ENCODE measurements at places on chromosomes 6 and 20. TPM values are rescaled to one million over a fixed set of nuclear protein-coding genes. Genes with fewer than 3 reads are reported as not detected.

The CRISP2 gene
- total RNA-seq, result not detected

The TINAG gene
- total RNA-seq, result not detected

GRCh38 chr6:138258991-138259390 is 40.7 kb upstream of the PBOV1 start:
- H3K27me3 ChIP-seq, result no peaks in the 10 kb centered on the region
- no peak for DNase-seq
- no peaks in the 10 kb centered on the region for H3K36me3 ChIP-seq
- no peaks in the 10 kb centered on the region for H3K4me1 ChIP-seq
- H3K27ac ChIP-seq, result no peak overlapping the region

The NKX2-2 gene
- not detected for total RNA-seq

The SLC44A4 gene
- total RNA-seq, result 1.5 TPM

DNA sequence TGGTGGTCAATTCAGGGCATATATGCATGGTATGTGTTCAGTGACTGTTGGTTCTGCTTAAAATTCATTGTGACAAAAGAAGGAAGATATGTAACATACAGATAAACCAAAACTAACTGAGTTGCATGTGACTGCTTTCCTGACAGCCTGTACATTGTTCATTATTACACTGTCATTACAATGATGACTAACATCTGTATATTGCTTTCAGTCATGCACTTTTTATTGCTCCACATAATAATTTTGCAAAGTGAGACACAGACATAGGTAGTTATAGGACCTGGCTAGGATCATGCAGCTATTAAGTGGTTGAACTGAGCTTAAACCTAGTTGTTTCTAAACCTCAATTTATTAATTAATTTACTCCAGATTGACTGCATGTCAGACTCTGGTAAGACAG is 703.2 kb downstream of the HDGFL1 start:
- no peak for DNase-seq
- H3K27ac ChIP-seq, result no peak overlapping the region
- H3K36me3 ChIP-seq, result no peaks in the 10 kb centered on the region

DNA sequence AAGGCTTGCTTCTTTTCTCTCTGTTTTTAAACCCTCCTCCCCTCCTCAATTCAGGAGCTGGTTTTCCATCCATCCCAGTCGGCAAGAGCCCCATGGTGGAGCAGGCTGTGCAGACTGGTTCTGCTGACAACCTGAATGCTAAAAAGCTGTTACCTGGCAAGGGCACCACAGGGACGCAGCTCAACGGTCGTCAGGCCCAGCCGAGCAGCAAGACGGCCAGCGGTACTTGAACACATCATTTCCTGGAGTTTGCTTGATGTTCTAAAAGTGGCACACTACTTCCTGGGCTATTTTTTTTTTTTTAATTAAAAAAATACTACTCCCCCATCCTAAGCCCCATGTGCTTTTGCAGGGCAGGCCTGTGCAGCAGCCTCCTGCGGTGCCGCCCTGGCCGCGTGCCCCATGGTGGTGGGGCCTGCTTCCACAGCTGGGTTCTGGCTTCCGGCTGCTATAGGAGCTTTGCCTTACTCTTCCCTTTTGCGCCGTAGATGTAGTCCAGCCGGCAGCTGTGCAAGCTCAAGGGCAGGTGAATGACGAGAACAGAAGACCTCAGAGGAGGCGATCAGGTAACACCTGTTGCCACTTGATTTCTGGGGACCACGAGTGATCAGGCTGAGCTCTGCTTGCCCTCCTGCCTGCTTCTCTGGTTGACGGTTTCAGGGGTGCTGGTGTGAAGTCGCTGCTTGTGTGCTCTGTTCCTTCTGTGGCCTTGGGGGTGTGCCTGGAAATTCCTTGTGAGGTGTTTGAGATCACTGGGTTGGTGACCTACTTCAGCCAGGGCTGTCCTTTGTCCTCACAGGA is 7.7 kb downstream of the LSM14B start:
- H3K27me3 ChIP-seq, result no peaks in the 10 kb centered on the region
- H3K36me3 ChIP-seq, result peaks cover 25% of the 10 kb centered on the region
- no peak for DNase-seq

DNA sequence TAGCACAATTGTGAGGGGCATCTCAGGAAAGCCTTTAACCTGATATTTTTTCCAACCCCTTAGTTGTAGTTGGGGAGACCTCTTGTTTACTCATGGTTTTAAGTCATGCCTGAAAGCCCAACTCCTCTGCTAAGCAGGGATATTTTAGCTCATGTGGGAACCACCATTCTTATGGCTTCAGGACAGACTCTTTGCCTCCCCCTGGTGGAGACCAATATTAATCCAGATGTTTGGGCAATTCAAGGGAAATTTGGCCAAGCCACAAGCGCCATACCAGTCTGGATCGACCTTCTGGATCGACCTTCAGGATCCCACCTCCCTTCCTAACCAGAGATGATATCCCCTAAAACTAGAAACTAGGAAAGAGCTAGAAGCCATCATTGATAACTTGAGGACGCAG is 211.2 kb downstream of the C6orf118 start:
- H3K4me1 ChIP-seq, result no peaks in the 10 kb centered on the region
- H3K4me3 ChIP-seq, result no peak overlapping the region
- H3K36me3 ChIP-seq, result no peaks in the 10 kb centered on the region
- DNase-seq, result no peak
- no peaks in the 10 kb centered on the region for H3K27me3 ChIP-seq
- H3K27ac ChIP-seq, result no peak overlapping the region

GRCh38 chr6:138588805-138589434 is 89.6 kb upstream of the NHSL1 start:
- H3K36me3 ChIP-seq, result no peaks in the 10 kb centered on the region
- H3K4me3 ChIP-seq, result no peak overlapping the region
- DNase-seq, result no peak
- no peak overlapping the region for H3K27ac ChIP-seq
- no peaks in the 10 kb centered on the region for H3K27me3 ChIP-seq
- H3K4me1 ChIP-seq, result no peaks in the 10 kb centered on the region

GRCh38 chr6:21163110-21163837 is 430.3 kb upstream of the SOX4 start:
- no peak overlapping the region for H3K27ac ChIP-seq
- no peak overlapping the region for H3K4me3 ChIP-seq
- no peak for DNase-seq
- H3K4me1 ChIP-seq, result no peaks in the 10 kb centered on the region

DNA sequence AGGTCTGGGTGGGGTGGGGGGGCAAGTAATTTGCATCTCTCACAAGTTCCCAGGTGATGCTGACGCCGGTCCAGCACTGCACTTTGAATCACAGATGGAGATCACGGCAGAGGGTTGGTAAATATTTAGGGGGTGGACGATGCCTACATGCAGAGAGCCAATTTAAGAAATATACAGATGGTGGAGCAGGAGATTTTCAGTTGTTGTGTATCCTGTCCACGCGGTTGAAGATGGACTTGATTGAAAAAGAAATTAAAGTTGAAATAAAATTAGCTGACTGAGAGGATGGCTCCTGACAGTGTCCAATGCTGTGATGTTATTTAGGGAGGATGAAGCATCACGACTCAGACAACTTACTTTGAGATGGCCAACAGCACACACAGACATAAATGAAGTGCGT is 74.6 kb downstream of the PHACTR3 start:
- H3K36me3 ChIP-seq, result no peaks in the 10 kb centered on the region
- H3K27ac ChIP-seq, result no peak overlapping the region
- no peak overlapping the region for H3K4me3 ChIP-seq
- DNase-seq, result no peak
- no peaks in the 10 kb centered on the region for H3K4me1 ChIP-seq
- H3K27me3 ChIP-seq, result no peaks in the 10 kb centered on the region

The HLA-DQA1 gene
- total RNA-seq, result 27.0 TPM

GRCh38 chr20:17679941-17680835 is 1.9 kb downstream of the RRBP1 start:
- no peaks in the 10 kb centered on the region for H3K27me3 ChIP-seq
- H3K4me1 ChIP-seq, result no peaks in the 10 kb centered on the region
- no peaks in the 10 kb centered on the region for H3K36me3 ChIP-seq
- H3K27ac ChIP-seq, result peak overlapping the region; percentile 62
- peak overlapping the region; percentile 81 for H3K4me3 ChIP-seq

DNA sequence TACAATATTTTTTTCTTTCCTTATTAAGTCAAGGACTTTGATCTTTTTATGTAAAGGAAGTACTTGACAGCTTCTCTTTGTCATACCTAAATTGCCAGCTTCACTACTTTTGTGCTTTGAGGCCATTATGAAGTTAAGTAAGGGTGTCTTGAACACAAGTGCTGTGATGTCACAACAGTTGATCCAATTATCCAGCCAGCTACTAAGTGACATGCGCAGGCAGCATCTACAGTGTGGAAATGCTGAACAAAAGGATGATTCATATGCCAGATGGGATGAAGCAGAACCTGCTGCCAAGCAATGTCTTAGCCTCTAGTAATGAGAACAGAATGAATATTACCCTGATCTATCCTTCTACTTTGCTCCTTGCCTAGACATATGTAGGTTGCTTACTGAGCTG is 68.3 kb upstream of the TMEM244 start:
- no peak overlapping the region for H3K27ac ChIP-seq
- H3K36me3 ChIP-seq, result no peaks in the 10 kb centered on the region
- H3K4me1 ChIP-seq, result no peaks in the 10 kb centered on the region
- no peak for DNase-seq

- H3K27ac ChIP-seq, result no peak overlapping the region
- no peaks in the 10 kb centered on the region for H3K36me3 ChIP-seq
- H3K27me3 ChIP-seq, result no peaks in the 10 kb centered on the region
- H3K4me3 ChIP-seq, result no peak overlapping the region
- H3K4me1 ChIP-seq, result no peaks in the 10 kb centered on the region
Observed at GRCh38 chr20:40451552-40451951, 237.5 kb downstream of the MAFB start.

The SYNGAP1 gene
- 39.4 TPM for total RNA-seq

GRCh38 chr20:7879883-7880282 is 60.4 kb downstream of the HAO1 start:
- no peaks in the 10 kb centered on the region for H3K27me3 ChIP-seq
- H3K4me3 ChIP-seq, result no peak overlapping the region
- no peaks in the 10 kb centered on the region for H3K4me1 ChIP-seq
- no peak for DNase-seq
- H3K36me3 ChIP-seq, result no peaks in the 10 kb centered on the region
- no peak overlapping the region for H3K27ac ChIP-seq

All from aorta (tissue), 5 donors.